ENCODE measurements at places on chromosomes 1 and 21.

DNA sequence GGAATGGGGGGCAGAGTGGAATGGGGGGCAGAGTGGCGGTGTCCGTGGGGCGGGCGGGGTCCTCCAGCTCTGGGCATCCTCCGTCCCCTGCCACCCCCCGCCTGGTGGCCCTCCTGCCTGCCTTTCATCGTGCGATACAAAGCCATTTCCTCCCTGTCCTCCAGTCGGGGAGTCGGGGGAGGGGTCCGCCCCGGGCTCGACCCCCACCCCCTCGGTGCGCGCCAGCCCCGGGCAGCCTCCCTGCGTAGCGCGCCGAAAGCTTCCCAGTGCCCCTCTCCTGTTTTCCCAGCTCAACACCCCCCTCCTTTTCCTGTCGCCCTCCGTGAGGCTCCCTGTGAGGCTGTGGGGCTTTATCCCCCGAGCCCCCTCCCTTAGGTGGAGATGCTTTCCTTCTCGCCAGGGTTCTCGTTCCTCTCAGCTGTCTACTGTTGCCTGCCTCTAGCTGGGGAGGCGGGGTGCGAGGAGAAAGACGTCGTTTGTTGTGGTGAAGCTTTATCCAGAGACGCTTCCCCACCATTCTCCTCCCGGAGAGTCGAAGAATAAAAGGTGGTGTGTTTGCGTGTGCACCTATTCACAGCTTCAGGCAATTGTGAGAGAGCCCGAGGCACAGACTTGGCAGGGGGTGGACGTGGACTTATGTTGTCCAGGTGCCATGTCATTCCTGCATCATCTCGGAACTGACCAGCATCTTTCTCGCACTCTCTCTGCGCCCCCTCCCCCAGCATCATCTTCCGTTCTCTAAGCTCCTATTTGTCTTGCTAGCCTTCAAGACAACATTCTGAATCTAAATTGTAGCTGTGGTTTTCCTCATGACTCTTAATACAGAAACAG is 848 bp downstream of the DNM3 start:
- H3K4me3 ChIP-seq = peak overlapping the region; percentile 76
- H3K4me1 ChIP-seq = peaks cover 8% of the 10 kb centered on the region
- no peak overlapping the region for H3K27ac ChIP-seq
- peaks cover 61% of the 10 kb centered on the region for H3K27me3 ChIP-seq
- no peaks in the 10 kb centered on the region for H3K36me3 ChIP-seq
- no peak for DNase-seq

DNA sequence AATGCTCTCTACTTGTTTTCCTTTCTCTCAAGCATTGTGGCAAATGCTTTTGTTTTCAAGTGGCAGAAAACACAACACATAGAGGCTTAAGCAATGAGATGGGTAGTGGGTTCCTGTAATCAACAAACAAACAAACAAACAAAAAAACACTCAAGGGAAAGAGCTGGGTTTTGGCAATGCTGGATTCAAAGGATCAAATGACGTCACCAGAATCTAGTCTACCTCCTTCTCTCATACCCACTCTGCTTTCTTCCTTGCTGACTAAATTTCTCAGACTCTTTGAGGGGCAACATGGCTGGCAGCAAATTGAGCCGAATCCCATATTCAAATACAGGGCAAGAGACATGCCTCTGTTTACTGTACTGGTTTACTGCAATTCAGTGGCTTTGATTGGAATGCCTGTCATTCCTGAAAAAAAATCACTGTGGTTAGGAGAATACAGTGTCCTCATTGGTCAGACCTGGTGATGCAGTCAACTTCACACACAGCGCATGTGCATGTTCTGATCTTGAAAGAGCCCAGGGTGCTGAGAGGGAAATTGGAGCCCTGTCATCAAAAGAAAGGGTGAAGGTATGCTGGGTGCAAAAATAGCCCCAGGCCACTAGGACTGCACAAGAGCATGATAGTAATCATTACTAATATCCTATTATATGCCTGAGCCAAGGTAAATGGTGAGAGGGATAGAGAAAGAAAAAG is 356.2 kb downstream of the KCTD3 start:
- no peaks in the 10 kb centered on the region for H3K27me3 ChIP-seq
- DNase-seq = no peak
- peaks cover 4% of the 10 kb centered on the region for H3K4me1 ChIP-seq
- no peak overlapping the region for H3K27ac ChIP-seq

DNA sequence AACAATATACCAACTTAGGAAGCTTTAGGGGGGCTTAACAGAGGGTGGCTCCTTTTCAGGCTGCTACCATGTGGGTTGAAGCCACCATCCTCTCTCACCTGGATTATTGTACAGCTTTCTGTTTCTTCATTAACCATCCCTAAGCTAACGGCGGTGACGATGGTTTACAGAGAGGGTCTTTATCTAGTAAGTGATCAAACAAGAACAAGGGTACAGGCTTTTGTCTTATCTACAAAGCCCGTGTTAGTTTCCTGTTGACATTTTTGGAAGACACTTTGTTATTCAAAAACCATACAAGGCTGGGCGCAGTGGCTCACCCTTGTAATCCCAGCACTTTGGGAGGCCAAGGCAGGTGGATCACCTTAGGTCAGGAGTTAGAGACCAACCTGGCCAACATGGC is 20.4 kb downstream of the SLC25A33 start:
- no peak for DNase-seq
- H3K27me3 ChIP-seq = no peaks in the 10 kb centered on the region
- peaks cover 2% of the 10 kb centered on the region for H3K4me1 ChIP-seq
- peaks cover 22% of the 10 kb centered on the region for H3K36me3 ChIP-seq
- H3K4me3 ChIP-seq = no peak overlapping the region
- H3K27ac ChIP-seq = peak overlapping the region; percentile 59

GRCh38 chr1:231781892-231782291 is 155.3 kb downstream of the DISC1 start:
- H3K27ac ChIP-seq = no peak overlapping the region
- H3K4me3 ChIP-seq = no peak overlapping the region

- H3K27me3 ChIP-seq = peaks cover 11% of the 10 kb centered on the region
- peaks cover 8% of the 10 kb centered on the region for H3K4me1 ChIP-seq
- no peak overlapping the region for H3K4me3 ChIP-seq
- peaks cover 14% of the 10 kb centered on the region for H3K36me3 ChIP-seq
- no peak overlapping the region for H3K27ac ChIP-seq
These were observed 139.2 kb downstream of the CLIC6 start for GRCh38 chr21:34807881-34808568.

Data from progenitor cell of endocrine pancreas (in vitro differentiated cells).